M059J (cell line): ENCODE measurements at places on chromosomes 3 and 15.

- DNase-seq, result peak; percentile 73
These were observed 3.1 kb upstream of the BHLHE40 start for GRCh38 chr3:4976109-4976508.

GRCh38 chr3:72070005-72070404 is 285.1 kb upstream of the PROK2 start:
- DNase-seq, result no peak

DNA sequence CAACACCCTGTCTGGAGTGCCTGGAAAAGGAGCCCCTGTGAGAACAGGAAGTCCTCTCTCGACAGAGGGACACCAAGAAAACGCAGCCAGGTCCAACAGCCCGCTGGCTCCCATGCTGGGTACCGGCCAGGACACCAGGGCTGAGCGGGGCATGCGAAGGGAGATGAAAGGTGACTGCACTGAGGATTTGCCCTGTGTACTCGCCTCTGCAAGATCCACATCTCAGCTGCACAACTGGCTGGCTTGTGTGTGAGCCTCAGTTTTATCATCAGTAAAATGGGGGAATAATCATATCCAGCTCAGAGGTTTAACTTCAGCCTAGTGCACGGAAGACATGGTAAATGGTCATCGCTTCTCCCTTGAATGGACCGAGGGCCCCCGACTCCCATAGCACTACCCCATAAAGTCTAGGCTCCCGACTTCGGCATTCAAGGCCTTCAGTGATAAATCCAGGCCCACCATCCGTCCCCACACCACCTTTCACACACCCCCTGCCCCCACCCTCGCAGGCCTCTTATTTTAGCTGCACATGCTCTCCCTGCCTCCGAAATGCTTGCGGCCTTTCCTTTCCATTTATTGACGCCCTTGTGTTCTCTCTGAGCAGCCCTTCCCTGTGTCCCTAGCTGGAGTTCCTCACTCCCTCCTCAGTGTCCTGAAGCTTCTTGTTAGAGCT is 15.8 kb downstream of the ISG20 start:
- DNase-seq, result no peak

DNA sequence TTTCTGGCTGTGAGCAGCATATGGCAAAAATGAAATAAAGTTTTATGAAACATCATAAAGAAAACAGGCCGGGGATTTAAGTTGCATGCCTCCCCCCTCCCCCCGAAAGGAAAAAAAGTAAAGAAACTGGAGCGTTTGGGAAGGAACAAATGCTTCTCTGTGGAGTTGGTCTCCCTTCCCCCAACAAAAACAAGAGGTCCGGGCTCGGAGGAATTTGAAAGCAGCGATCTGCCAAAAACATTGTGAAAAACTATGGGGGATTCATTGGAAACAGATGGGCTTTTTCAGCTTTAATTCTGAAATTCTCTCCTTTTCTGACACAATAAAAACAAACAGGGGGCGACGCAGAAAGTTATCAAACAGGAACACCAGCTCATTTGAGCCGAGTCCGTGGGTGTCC is 17.0 kb downstream of the RGMA start:
- no peak for DNase-seq

- no peak for DNase-seq
These were observed 23.2 kb downstream of the DCP1A start for GRCh38 chr3:53324105-53324504.
